Cerebellar nuclear complex (tissue), 1 donor: ENCODE measurements at places on chromosomes 5 and 9.
A peak's percentile ranks its signal among the peaks of the same experiment; 100 is the strongest.

GRCh38 chr9:111094433-111094924, 56.2 kb upstream of the LPAR1 start:
- no peak for DNase-seq

DNA sequence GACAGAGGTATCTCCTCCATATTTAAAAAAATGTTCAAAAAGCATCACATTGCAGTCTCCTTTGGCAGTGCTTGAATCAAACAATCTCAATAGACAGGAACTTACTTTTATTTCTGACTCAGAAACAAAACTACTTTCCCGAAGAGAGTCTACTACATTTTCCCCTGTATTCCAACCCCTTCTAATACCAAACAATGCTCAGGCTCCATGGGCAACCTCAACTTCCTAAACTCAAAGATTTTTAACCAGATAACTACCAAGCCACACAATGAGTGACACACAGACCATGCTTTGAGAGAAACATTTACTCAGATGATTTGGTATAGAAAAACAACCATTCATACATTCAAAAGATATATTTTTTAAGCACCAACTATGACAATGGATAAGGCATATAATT, 70.5 kb downstream of the APBA1 start:
- DNase-seq, result no peak

GRCh38 chr9:92982130-92982529, 34.8 kb downstream of the FGD3 start:
- no peak for DNase-seq

- DNase-seq, result no peak
These were observed 4.0 kb upstream of the TERT start for GRCh38 chr5:1298723-1299510.

DNA sequence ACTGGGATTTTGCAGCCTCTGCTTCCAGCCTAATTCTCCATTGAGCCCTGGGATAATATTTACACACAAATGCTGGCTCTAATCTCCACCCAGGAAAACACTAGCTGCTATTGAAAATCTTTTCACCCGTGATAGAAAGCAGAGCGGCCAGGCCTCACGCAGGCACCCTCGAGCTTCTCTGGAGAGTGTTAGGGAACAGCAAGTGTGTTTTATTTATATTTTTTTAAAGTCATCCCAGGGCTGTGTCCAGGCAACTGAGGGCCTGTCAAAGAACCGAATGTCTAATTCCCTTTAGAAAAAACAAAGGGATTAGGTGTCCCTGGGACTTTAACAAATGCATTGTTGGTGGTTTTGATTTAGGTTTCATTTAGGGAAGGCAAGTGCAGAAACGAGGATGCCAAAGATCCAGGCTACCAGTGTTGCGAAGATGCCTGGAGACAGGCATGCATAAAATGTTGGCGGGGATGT, 51.2 kb upstream of the SPRY4 start:
- no peak for DNase-seq

GRCh38 chr5:19866090-19866450, 121.9 kb downstream of the CDH18 start:
- DNase-seq, result no peak

DNA sequence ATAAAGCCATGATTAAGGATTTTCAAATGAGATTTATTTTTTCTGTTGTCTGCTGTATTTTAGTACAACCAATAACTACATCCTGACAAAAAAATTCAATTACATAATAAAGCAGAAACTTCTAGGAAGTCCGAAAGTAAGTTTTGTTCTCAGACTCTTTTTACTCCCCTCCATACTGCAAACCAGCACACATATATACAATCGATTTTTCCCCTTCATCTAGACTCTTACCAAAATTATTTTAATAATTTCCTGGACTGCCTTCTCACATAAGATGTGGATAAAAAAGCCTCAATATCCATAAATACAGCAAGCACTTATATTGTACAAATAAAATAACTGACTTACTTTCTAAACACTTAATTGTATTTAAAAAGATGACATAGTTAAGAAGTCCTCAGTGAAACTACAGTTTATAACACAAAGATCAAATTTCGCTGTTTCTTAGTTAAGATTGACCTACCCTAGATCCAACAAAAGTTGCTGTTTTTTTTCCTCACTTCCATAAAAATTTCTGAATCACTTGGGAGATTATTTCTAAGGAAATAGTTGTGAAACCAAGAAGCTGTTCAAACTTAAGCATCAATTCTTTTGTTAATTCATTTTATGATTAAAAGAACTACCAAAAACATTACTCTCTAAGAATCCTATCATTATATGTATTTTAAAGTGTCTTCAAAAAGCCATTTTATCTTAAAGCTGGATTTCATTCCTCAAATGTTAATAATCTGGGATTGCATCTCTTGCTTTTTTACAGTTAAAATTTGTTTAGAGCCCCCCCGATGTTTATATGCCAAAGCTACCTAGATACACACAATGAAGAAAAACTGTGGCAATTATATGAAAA, 74.7 kb upstream of the IFNE start:
- DNase-seq, result no peak

GRCh38 chr5:19928562-19929421, 59.2 kb downstream of the CDH18 start:
- DNase-seq, result no peak

DNA sequence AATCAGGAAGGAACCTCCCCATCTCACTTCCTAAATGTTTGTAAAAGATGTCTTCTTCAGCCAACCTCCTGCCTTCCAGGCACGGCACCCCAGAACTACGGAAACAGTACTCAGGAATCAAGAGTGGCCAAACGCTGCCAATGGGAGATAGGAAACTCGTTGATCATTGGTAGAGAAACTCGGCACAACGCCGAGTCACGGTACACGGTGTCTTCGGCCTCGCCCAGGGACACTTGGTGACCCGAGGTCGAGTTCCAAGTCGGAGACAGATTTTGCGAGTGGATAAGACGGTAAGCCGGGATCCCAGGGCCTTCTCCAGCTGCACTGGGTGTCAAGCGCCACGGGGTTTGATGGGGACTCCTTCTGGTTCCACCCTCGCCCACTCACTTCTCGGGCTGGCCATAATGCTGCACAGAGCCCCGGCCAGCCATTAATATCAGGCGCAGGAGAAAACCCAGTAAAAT, 343 bp downstream of the KIAA0825 start:
- peak; percentile 63 for DNase-seq

DNA sequence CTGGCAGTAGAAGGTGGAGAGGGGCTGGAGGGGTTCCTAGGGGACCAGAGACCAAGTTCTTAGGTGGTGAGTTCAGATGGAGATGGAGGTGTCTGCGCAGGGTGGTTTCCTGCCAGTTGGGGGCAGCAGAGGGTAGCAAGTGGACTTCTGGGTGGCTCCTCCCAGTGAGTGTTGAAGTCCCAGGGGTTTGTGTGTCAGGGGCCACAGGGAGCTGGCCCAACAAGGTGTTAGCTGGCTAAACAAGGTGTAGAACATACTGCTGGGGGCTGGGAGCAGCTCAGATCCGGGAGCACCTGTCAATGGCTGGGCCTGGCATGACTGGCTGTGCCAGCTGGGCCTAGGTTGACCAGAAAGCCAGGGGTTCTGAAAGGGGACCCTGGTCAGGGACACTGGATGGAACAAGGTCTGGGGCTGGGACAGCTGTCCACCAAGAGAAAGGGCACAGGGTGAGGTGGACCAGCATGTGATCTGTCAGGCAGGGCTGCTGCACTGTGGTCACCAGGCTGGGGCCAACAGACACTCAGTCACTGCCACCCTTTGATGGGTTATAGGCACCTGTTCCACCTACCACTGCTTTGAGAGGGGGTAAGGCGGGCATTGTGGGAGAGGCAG, 35.6 kb downstream of the DAB2IP start:
- DNase-seq, result no peak

DNA sequence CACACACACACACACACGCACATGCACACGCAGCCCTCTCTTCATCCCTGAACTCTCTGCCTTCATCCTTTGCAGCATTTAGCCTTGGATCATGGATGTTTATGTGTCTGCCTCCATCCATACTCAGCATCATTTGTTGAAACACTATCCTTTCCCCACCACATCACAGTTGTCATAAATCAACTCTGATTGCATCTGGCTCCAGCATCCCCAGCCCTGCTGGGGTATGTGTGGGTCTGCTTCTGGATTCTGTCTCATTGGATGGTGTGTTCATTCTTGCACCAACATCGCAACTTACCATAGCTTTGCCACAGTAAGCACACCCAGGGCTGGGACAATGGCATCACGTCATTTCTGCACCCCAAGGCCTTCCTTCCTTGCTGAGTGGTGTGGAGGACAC, 175.4 kb downstream of the RGS3 start:
- DNase-seq, result no peak

DNA sequence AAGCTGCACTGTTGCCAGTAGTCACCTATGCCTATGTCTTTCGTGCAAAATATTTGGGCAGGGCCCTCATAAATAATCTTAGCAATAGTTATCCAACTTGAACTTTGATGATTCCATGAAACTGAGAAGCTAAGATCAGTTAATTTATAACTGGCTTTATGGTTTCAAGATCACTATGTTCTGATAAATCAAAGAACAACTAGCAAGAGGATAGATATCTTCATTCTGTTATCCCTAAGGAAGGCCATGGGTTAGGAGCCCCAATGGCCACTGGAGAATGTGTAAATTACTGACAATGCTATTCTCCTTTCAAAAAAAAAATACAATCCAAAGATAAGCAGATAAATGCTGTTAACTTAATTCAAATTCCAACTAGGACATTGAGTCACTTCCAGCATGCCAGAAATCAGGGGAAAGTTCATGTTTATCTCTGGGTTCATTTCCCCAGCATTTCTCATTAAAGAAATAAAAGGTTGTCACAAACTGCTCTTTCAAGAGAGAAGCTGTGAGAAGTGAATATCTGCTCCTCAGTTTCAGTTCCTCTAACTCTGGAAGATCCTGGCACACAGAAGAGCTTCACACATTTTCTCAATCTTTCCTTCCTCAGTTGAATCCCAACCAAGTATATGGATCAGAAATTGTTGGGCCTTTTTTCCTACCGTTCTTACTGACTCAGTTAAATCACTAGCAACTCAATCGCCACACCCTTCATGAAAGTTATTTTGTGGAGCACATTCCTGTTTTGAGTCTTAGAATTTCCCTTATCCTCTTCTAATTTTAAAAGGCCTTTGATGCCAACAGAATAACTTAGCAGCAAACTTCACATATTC, 59.6 kb upstream of the SLC1A1 start:
- DNase-seq, result no peak

DNA sequence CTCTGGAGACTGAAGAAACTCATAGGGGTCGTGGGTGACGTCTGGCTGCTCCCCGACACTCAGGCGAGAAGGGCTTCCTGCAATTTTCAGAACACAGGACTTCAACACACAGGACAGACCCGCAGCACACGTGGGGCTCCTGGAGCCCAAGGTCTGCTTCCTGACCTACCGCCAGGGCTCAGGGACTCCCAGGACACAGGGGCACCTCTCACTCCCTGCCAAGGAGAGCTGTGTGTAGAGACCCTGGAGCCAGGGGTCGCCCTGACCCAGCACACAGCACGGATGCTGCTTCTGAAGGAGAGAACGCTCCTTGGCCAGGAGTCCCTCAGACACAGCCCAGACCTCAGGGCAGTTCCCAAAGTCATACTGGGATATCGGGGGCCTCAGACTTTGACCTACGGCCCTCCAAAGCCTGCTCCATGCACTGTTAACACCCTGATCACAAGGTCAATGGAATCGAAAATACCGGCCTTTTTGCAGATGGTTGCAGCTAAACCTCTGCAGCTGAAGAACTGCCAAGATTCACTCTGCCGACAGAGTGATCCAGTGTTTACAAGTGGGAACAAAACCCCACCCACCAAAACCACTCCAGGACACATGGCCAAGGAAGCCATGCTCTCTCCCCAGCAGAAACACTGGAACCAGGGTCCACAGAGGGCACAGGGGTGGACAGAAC, 13.8 kb upstream of the ZDHHC11 start:
- DNase-seq, result no peak

GRCh38 chr5:78908173-78909061, 76.7 kb downstream of the ARSB start:
- no peak for DNase-seq

GRCh38 chr5:127602896-127603844, 45.7 kb upstream of the CTXN3 start:
- no peak for DNase-seq

GRCh38 chr9:14608540-14608939, 84.7 kb downstream of the ZDHHC21 start:
- no peak for DNase-seq

DNA sequence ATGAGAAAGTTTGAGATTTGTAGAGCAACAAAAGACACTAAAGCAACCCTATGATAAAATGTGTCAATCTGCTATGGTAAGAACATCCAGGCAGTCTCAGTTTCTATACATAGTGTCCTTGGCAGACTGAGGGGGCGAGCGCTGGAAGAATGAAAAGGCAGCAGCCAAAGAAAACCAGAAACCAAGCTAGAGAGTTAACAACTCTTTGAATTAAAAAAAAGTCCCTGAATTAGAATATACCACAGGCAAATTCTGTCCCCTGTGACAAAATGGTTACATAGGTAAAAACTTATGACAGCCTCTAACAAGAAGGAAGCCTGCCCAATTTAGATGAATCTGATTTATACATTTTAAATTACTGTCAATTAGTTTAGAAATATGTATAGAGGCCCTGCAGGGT, 106.7 kb downstream of the OXCT1 start:
- no peak for DNase-seq

GRCh38 chr9:86856259-86856658, 91.0 kb downstream of the GAS1 start:
- DNase-seq, result no peak

DNA sequence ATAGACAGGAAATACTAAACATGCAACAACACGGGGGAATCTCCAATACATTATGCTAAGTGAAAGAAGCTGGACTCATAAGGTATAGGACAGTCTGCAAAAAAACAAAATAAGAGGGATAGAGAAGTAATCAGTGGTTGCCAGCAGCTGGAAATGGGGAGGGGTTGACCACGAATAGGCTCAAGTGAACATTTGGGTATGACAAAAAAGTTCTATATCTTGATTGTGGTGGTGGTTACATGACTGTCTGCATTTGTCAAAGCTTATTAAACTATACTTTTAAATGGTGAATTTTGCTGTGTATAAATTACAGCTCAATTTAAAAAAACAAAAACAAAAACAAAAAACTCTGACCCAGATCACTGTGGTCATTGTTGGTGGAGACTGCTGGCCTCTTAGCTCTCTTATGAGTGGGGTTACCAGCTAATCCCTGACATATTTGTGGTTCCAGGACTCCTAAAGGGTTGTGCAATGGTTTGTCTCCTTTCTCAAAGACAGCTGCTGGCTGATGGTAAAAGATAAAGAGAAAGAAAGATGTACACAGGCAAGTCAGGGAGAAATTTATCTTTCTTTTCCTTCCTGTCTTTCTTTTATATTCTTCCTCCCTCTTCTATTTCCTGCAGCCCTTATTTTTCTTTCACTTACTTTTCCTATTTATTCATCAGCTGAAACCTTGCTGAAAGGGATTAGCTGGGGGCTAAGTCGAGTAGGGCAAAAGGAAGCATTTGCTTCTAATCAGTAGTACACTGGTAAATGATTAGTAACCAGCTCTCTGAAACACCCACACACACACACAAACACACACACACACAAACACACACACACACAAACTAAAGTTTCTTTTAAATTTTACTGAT, 42.6 kb upstream of the APC start:
- DNase-seq, result no peak

DNA sequence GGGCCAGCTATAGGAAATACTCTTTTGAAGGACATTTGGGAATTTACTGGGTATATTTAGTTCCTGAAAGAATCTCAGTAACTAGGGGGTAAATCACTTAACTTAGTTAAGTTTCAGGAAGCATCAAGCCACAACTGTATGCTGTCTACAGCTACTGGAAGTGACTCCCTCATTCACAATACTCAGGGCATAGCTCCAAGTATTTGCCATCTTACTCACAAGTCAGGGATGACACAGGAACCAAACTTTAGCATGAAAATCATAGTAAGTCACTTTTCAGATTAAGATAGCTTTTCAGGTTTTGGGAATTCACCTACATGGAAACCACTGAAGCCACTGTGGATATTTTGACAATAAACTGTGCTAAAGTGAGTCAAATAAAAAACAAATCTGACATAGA, 242.4 kb upstream of the ATP10B start:
- DNase-seq, result no peak
